ENCODE measurements at places on chromosomes 2 and 18. TPM values are rescaled to one million over a fixed set of nuclear protein-coding genes. Genes with fewer than 3 reads are reported as not detected.

Gene GREB1
- 0.52 TPM for total RNA-seq

Gene PSMA8
- total RNA-seq, result not detected

Gene SP140L
- total RNA-seq, result 8.2 TPM

Gene DYNAP
- total RNA-seq, result not detected

Gene C2orf66
- total RNA-seq, result 0.59 TPM

Gene VWC2L
- not detected for total RNA-seq

Gene RPL37A
- total RNA-seq, result 1,530 TPM

Gene SRD5A2
- total RNA-seq, result not detected

Gene KCNJ3
- total RNA-seq, result not detected

Gene GRHL1
- 0.33 TPM for total RNA-seq

Gene RAPGEF4
- total RNA-seq, result 5.0 TPM
